ENCODE measurements at places on chromosomes 4 and X.

DNA sequence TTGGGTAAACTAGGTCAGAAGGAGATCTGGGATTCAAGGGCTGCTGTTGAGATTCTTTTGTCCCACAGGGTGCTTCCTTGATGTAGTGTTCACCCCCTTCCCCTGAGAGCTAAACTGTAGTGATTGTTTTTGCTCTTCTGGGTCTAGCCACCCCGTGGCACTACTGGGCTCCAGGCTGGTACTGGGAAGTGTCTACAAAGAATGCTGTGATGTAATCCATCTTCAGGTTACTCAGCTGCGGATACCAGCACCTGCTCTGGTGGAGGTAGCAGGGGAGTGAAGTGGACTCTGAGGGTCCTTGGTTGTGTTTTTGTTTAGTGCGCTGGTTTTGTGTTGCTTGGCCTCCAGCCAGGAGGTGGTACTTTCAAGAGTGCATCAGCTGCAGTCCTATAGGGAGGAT, 365.5 kb downstream of the ZNF674 start:
- DNase-seq = no peak

DNA sequence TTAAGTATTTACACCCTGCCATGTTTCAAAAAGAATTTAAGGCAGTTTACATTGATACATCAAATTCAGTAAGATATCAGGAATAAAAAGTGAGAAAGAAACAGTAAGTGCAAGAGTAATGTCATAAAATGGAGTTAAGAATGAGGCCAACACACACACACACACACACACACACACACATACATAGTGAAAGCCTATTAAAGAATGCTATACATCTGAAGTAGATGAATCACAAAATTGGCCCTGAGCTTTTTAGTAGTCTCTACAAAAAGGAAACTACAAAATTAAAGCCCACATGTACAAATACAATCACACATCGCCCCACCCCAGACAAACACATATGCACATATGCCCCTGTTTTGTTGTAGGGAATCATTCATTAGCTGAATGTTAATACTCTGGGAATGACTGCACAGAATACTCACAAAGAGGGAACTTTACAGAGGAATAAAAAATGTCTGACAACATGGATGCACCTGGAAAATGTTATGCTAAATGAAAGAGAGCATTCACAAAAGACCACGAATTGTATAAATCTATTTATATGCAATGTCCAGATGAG, 428.8 kb downstream of the IL15 start:
- DNase-seq = no peak

DNA sequence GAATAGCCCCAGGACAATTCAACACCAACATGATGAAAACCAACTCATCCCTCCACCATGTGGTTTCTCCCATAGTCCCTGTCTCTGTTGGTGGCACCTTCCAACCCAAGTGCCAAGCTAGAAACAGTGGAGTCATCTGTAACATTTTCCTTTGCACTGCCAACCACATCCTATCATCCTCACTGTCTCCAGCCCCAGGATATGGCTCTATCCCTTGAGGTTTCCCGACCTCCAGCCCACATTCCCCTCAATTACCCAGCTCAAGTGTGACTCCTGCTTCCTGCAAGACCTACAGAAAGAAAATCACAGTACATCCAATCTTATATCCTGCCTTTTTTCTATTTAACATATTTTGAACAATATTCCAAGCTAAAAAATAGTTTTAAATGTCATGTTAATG, 24.2 kb downstream of the PNMA6F start:
- DNase-seq = no peak

DNA sequence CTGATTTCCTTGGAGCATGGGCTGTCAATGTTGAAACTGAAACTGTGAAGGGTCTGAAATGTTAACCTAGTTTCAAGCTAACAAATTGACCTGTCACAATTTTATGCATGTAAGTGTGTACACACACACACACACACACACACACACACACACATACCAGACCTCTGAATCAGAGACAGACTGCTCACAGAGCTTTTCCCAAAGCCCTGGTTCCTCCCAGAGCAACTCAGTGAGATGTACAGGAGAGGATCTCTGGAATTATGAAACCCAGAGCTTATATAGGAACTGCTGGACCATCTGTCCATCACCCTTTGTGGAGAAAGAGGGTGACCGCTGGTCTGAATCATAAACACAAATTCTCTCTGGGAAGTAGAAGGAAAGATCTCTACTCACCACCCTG, 228.1 kb upstream of the PRPS2 start:
- DNase-seq = no peak

GRCh38 chrX:18075603-18076002, 145.1 kb downstream of the BEND2 start:
- DNase-seq = no peak

GRCh38 chr4:144699565-144699964, 53.6 kb downstream of the HHIP start:
- no peak for DNase-seq

DNA sequence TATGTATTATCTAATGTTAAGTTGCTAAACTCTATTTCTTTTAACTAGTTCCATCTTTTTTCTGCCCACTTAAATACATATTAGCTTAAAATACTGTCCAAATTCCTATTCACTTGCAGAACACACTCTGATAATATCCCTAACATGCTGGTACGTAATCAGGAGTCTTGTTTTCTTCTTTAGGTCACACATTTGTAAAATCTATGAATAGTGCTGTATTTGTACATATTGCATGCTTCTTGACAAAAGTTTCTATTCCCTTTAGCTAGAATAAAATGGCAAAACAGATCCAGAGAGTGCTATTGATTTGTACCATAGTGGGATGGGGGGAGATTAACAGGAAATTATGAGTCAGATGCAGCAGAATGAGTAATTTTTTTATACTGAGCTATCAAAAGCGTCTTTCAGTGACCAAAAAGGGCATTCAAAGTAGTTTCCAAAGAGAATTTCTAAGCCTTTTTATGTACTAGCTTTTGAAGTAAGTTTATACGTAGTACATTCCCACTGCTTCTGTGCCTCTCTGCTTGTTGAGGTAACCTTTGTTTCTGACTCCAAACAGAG, 126.5 kb downstream of the PTPN13 start:
- DNase-seq = no peak

- DNase-seq = no peak
Measured at GRCh38 chr4:187789078-187789477, 206.5 kb upstream of the ZFP42 start.

DNA sequence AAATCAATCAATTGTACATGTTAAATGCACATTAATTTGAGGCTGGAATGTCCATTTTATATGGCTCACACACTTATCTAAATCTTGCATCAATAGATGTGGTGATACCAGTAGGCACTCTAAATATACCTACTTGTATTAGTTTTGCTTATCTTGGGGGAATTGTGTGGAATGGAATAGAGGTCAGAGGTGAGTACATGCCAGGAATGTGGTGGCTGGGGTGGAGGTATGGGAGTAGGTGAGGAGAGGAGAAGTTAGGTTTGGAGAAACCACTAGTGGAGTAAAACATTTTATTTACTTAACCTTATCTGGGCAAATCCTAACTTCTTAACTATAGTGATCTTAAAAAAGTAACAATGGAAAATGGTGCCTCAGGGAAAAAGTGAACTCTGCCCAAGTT, 163.1 kb downstream of the ATG4A start:
- DNase-seq = no peak

All from GDM1 (cell line).